ENCODE measurements at places on chromosomes 11 and 22.
A peak's percentile ranks its signal among the peaks of the same experiment; 100 is the strongest.

- DNase-seq = no peak
These were observed 52.4 kb downstream of the CD82 start for GRCh38 chr11:44617671-44618461.

DNA sequence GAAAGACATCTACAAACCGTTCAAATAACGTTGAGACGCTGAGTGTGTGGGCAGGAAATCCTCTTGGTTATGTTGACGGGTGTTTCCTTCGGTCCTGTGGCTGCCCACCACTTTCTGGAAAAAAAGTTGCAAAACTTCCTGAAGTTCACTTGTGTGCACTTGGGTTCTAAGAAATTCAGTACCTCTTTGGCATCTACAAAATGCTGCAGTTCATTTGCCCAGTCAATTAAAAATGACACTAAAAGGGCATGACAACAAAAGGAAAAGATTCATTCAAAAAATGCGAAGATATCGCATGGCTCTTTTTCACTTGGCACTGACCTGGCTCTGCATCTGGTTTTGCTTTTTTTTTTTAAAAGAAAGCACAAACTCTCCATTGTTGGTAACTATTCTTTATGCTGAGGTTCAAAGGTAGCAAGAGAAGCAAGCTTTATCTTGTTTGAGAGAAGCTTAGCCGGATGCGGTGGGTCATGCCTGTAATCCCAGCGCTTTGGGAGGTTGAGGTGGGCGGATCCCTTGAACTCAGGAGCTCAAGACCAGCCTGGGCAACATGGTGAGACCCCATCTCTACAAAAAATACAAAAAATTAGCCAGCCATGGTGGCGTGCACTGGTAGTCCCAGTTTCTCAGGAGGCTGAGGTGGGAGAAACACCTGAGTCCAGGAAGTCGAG lies 10.6 kb upstream of the XBP1 start:
- no peak for DNase-seq

DNA sequence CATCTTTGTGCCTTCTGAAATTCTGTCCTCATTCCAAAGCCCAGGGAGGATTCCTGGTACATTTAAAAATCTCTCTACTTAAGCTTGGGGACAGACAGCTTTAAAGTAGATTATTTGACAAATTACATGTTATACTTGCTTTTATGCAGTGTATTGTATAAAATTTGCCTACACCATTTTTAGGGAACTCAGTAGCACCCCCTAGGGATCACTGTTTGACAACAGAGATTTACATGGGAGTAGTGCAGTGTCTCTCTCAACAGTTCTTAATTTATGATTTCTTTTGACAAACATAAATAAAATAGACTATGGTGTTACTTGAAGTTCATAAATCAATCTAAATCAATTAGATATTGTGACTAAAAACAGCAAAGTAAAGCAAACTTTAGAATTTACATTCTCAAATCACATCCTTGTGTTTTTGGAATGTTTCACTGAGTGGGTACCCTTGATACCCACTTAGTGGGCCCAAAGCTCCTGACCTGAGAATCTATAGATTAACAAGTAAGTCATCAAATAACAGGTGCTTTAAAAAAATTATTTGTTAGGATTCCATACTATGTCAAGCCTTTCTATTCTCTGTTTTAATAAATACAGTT lies 428.8 kb downstream of the DYNC2H1 start:
- no peak for DNase-seq

DNA sequence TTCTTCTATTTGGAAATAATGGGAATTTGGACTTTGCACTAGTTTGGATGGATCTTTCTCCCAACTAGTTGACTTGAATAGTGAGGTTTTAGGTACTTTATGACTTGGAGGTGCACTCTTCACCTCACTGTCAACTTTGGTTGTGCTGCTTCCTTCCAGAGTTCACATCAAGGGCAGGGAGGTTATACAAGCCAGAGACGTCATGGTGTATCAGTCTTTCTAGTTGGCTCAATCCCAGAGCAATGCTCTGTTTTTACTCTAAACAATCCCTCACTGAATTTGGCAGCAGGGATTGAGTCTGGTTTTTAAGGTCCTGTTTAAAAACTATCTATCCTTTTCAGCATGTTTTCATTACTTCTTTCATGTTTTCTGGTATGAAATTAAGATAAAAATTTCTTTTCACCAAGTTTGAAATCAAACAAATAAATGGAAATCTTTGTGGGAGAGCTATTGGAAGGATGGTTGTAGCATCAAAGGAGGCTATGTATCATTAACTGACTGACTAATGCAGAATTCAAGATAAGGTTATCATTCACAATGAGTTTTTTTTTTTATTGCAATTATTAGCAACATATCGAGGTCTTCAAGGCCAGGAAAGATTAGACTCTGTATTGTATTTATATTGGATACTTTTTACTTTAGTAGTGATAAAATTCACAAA lies 28.0 kb upstream of the ZBED5 start:
- DNase-seq = no peak

- no peak for DNase-seq
These were observed 60.4 kb downstream of the SERGEF start for GRCh38 chr11:17952487-17952886.

- DNase-seq = no peak
These were observed 18.6 kb upstream of the NXPE4 start for GRCh38 chr11:114614127-114614720.

GRCh38 chr11:126633330-126633729 lies 277.8 kb downstream of the ST3GAL4 start:
- no peak for DNase-seq

DNA sequence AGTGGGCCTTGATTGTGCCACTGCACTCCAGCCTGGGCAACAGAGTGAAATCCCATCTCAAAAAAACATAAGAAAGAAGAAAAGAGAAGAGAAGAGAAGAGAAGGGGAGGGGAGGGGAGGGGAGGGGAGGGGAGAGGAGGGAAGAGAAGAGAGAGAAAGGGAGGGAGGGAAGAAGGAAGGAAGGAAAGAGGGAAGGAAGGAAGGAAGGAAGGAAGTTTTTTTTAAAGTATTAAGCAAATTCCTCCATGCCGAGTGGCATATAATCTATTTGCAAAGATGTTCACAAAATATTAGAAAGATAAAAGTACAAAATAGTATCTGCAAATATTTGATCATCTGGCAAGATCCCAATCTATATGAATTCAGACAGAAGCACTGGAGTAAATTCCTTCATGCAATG lies 10.5 kb upstream of the CFAP300 start:
- DNase-seq = no peak

DNA sequence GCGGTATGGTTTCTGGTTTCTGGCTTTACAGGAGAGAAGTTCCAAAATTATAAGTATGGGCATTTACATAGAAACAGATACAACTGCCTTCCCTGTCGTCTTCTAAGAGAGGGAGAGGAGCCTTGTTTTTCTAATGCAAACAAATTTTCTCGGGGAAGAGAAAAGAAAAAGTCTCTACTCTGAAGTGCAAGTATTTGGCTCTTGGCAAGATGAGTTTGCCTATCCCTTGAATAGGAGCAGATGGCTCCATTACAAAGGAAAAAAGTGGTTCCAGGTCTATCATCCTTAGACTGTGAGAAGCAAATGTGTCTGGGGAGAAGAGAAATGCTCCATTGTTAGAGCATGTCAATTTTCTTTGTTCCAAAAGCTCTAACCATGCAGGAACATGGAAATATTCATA lies 455.6 kb downstream of the BUD13 start:
- no peak for DNase-seq

DNA sequence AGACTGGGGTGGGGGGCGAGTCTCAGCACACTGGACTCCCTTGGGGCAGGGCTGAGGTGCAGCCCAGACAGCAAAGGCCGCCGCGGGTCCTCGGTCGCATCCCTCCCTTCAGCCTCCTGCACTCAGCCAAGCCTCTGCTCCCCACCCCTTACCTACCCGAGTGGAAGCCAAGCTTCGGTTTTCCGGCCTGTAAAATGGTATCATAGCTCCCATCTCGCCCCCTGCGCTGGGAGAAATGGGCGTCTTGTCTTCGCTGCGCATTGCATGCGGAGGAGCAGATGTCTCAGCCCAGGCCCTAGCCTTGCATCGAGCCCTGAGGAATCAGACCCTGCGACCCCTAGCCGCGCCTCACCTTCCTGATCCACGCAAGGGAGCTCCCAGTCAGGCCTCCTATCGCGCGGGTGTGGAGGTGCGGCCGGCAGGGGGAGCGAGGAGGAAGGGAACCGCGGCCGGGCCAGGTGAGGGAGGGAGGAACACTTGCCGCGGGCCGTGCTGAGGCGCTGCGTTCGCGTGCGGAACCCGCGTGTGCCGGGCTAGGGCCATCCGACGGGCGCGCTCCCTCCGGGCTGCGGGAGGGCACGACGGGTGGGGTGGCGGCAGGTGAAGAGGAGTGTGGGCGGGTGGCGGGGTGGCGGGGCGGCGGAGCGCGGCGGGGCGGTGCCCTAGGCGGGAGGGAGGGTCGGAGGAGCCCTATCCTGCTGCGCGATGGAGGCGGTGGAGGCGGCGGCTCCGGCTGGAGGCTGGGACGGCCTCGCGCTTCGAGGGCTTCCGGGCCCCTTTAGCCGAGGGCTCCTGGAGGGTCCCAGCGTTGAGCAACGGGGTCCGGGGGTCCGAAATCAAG lies 4.1 kb upstream of the TBX1 start:
- DNase-seq = peak; percentile 47

DNA sequence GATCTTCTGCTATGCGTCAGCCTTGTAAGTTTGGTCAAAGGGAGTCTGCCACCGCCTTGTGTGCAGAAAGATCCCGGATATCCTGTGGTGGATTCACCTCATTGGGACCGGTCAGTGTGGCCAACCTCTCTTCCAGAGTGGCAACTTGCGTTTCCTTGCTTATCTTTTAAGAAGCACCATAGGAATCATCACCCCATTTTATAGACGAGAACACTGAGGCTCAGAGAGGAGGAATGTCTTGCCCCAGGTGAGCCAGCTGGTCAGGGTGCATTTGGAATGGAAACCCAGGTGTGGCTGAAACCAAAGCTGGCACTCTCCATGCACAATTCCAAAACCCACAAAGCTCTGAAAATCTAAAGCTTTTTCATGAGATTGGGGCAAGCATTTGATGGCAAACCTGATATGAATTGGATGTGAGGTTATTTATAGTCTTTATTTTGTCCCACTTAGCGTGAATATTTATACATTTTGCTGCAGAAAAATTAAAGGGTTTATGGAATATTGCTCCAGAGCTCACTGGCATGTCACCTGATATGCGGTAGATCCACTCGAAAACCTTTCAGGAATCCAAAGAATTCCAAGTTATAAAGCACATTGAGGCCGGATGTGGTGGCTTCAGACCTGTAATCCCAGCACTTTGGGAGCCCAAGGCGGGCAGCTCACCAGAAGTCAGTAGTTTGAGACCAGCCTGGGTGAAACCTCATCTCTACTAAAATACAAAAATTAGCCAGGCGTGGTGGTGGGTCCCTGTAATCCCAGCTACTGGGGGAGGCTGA lies 12.1 kb upstream of the EIF3D start:
- DNase-seq = no peak

DNA sequence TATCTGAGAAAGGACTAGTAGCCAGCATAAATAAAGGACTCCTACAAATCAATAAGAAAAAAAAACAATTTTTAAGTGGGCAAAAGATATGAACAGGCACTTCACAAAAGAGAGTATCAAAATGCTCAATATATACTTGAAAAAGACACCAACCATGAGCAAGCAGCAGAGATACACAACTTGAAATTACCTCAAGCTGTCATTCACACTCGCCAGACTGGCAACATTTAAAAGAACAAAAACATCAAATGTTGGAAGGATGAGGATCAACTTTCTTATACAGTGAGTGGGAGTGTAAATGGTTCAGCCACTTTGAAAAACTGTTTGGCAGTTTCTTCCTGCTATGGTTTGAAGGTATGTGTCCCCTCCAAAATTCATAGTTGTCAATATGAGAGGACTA lies 23.9 kb upstream of the ELFN2 start:
- DNase-seq = no peak

GRCh38 chr11:77609234-77609633 lies 19.5 kb downstream of the AQP11 start:
- no peak for DNase-seq

GRCh38 chr11:62858201-62858600 lies 18.8 kb upstream of the WDR74 start:
- DNase-seq = no peak

GRCh38 chr11:66082946-66083698 lies 13.1 kb downstream of the PACS1 start:
- peak; percentile 74 for DNase-seq

- DNase-seq = no peak
These were observed 2.5 kb downstream of the ST13 start for GRCh38 chr22:40853961-40854360.

GRCh38 chr22:29387921-29388758 lies at the start of gene AP1B1:
Gene AP1B1 (minus strand): TSS chr22:29388570. CDS start chr22:29367243, 21,327 bp downstream.
- DNase-seq = peak; percentile 89

GRCh38 chr22:18012531-18012930 lies 11.8 kb downstream of the MICAL3 start:
- DNase-seq = no peak

DNA sequence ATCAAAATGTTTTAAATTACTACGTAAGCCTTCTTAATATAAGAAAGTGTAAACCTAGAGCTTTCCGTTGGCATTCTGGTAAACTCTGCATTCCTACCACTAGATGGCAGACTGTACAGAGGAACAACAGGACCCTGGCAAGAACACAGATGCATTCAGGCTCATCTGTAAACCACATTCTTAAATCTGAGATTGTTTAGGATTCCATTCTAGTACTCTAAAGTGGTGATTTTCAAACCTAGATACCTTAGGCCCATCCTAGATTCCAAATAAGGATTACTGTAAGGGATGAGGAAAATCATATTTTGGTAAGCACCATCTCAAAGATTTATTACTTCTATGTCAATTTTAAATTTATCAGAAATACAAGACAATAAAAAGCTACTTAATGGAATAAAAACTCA lies 26.9 kb downstream of the PICALM start:
- peak; percentile 50 for DNase-seq

DNA sequence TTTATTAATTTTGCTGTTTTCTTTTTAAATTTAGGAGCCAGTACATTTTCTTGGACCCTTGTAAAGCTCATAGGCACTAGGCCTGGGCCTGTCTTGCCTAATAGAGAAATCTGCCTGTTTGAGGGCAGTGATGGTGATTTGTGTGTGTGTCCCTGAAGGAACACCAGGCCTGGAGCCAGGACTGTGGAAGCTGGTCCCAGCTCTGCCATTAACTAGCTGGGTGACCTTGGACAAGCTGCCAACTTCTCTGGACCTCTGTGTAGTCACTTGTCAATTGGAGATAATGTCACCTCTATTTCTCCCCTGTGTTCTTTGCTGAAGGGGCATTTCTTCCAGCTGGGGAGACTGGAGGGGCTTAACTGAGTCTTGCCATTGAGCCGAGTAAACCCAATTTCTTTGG lies 16.0 kb upstream of the FTH1 start:
- no peak for DNase-seq

DNA sequence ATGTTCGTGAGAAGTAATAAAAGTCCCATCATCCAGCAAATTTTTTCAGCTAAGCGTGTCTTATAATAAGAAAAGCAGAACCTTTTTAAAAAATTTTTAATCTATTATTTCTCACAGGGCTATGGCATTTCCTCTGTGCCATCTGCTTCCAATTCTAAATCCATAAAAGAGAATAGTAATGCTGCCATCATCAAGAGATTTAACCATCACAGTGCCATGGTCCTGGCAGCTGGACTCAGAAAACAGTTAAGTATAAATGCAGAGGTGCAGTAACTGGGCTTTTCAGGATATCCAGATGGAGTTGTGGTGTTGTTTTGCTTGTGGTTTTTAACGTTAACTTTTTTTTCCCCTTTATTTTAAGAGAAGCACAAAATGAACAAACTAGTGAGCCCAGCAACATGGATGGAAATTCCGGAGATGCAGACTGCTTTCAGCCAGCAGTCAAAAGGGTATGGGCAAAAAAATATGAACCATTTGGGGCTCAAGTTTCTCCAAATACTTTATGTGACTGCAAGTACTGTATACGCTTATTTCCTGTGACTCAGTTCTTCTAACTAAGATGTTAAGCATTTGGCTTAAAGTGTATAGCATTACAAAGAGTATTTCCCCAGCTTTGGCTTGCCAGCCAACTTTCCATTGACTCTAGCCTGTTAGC lies 25.2 kb downstream of the GTF2H1 start:
- DNase-seq = no peak
